ENCODE measurements at places on chromosomes 13 and 19.

DNA sequence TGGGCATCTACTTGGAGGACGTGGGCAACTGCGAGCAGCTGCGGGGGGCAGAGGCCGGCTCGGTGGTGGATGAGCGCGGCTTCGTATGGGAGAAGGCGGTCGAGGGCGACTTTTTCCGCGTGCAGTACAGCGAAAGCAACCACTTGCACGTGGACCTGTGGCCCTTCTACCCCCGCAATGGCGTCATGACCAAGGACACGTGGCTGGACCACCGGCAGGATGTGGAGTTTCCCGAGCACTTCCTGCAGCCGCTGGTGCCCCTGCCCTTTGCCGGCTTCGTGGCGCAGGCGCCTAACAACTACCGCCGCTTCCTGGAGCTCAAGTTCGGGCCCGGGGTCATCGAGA is 10.3 kb upstream of the STRN4 start:
- DNase-seq: no peak

DNA sequence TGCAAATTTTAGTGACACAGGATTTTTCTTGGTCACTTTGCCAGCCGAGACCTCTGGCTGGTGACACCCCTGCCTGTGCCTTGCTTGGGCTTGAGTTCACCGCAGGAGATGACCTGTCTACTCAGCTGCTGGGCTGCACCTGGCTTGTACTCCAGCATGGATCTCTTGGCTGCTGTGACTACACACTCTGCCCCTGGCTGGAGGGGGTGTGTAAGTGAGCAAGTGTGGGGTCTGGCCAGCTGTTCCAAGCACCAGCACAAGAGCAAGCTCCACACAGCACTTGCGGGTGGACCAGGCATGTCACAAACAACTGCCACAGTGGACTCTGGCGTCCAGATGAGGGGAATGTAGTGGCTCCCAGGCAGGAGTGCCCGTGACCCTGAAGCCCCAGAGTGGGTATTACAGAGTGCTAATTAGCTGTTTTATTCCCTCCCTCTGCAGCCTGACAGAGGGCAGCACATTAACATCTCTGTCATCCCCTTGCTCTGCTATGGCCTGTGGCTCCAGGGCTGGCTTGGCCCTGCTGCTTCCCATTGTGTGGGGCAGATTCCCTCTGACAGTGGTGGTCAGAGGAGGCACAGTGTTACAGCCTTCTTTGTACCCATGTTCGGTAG is 1387.2 kb downstream of the OLFM4 start:
- DNase-seq: no peak

- no peak for DNase-seq
These were observed 2.7 kb downstream of the SPACA6 start for GRCh38 chr19:51695702-51696315.

DNA sequence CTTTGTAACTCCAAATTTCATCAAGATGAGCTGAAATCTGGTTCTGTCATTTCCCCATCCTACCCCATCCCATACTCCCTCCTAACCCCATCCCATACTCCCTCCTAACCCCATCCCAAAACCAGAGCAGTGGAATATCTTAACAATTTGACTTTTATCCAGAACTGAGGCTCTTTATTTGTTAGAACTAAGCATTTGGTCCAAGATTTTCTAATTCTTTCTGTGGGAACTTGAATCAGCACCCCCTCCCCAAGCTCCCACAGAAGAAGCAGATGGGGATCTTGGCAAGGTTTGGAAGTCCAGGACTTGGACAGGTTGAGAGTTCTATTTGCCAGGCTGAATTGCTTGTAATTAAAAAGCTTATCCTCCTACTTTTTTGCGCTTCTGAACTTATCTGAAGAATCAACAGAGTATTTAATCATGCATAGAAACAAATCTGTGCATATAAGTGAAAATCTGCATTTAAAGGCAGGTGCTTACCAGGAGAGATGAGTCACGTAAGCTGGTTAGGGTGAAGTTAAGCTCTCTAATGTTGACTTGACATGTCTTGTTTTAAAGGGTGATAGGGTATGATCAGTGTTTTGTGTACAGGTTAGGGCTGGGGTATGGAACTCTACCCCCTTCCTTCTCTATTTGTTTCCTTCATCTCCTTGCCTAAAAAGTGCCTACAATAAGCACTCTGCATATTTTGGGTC is 111.1 kb downstream of the COG6 start:
- no peak for DNase-seq

DNA sequence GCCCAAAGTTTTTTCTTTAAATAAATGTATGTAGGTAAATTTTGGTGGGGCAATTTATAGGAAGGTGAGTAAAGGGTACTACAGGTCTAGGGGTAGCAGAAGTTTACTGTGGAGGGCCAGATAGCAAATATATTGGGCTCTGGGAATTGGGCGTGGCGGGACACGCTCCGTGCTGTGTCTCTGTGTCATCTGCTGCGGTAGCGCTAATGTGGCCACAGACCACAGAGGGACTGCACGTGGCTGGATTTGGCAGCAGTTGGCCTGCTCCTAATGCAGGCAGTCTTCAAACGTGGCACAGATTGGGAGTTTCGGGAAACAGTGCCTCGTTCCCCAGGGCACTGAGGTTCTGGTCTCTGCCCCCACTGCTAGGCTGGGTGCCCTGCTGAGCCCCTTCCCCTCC is 16.6 kb upstream of the MYDGF start:
- no peak for DNase-seq

DNA sequence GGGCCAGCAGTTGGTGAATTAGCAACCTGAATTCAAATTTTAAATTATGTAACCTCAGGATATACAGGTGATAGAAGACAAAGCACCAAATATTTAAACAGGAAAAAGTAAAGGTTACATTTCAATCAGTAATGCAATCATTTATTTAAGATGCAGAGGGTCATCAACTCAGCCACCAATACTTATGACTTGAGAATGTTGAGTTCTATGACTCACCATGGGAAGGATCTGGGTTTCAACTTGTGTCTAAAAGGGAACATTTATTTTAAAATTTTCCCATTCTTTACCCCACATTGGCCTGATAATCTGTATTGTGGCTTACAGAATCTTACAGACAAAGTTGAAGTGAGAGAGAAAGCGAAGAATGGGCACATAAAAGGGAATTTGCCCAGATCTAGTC is 418.0 kb downstream of the NDFIP2 start:
- DNase-seq: no peak

- no peak for DNase-seq
These were observed 5.8 kb downstream of the NDUFA3 start for GRCh38 chr19:54108496-54108895.

GRCh38 chr19:56097776-56098175 is 23.3 kb downstream of the ZNF787 start:
- no peak for DNase-seq
